HuH-7 (cell line): ENCODE measurements at places on chromosomes 7 and 10.

DNA sequence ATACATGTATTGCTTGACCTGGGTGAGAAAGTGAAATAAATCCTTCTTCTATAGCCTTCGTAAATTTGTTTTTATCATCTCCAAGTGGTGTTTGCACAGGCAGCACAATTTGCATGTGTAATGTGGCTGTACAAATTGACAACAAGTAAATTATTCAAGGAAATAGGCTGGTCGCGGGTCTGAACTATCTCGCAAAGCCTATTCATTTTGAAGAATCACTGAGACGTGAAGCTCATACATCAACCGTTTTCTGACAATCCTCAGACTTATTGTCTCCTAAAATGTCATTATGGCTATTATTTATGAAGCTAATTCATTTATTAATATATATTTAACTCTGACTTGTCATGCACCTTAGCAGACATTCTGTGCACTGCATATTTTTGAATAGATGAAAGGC, 16.2 kb upstream of the FAM204A start:
- DNase-seq, result no peak

GRCh38 chr10:50312464-50313437, 61.4 kb upstream of the ASAH2 start:
- DNase-seq, result no peak

DNA sequence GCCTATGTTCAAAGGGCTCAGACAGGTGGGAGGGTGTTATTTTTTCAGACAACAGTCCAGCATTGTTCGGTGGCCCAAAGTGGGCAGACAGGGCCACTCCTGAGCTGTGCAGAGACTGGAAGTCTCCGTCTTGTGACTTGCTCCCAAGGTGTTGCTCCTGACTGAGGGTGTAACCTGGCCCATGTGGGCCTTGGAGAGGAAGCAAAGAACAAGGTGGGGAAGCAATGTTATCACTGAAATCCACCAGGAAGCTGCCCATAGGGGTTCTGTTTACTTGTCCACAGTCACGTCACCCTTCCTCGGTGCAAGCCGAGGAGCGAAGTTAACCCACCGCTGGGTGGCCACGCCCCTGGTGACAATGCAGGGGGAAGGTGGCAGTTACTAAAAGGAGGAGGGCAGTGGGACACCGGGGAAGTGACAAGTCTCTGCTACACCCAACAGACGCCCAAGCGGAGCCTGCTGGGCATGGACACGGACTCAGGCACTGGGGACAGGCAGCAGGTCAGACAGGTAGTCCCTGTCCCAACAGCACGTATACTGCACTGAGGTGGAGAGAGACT, 311.6 kb upstream of the MKI67 start:
- DNase-seq, result no peak

DNA sequence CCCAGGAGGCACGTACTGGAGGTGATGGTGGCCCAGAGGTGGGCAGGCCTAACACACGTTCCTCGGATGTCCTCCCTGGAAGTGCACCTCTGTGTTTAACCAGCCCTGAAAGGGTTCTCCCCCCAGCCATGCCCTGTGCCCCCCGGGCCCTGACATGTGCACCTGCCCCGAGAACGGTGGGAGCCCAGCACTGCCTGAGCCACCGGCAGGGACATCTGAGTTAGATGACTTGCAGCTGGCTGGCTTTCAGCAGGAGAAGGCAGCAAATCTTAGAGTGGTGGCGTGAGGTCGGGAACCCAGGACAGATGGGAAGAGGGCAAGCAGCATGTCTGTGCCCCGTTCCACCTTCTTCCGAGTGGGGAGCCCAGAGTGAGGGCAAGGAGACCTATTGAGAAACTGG, 291.8 kb downstream of the TCERG1L start:
- no peak for DNase-seq

DNA sequence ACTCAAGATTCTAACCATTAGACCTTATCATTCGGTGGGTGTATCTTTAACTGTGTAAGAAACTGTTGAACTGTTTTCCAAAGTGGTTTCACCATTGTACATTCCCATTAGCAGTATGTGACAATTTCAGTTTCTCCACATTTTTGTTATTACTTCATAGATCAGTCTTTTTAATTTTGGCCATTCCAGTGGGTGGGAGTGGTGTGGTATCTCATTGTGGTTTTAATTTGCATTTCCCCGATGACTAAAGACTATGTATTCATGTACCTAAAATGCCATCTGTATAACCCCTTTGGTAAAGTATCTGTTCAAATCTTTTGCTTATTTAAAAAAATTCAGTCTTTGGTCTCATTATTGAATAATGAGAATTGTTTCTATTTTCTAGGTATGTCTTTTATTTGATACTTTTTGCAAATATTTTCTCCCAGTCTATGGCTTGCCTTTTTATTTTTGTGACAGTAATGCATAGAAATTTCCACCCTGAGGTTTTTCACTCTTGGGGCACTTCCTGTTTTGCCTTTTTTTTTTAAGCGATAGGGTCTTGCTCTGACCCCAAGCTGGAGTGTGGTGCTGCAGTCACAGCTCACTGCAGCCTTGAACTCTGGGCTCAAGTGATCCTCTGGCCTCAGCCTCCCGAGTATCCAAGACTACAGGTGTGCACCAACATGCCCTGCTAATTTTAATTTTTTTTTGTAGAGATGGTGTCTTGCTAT, 141.1 kb upstream of the ITGB1 start:
- no peak for DNase-seq

DNA sequence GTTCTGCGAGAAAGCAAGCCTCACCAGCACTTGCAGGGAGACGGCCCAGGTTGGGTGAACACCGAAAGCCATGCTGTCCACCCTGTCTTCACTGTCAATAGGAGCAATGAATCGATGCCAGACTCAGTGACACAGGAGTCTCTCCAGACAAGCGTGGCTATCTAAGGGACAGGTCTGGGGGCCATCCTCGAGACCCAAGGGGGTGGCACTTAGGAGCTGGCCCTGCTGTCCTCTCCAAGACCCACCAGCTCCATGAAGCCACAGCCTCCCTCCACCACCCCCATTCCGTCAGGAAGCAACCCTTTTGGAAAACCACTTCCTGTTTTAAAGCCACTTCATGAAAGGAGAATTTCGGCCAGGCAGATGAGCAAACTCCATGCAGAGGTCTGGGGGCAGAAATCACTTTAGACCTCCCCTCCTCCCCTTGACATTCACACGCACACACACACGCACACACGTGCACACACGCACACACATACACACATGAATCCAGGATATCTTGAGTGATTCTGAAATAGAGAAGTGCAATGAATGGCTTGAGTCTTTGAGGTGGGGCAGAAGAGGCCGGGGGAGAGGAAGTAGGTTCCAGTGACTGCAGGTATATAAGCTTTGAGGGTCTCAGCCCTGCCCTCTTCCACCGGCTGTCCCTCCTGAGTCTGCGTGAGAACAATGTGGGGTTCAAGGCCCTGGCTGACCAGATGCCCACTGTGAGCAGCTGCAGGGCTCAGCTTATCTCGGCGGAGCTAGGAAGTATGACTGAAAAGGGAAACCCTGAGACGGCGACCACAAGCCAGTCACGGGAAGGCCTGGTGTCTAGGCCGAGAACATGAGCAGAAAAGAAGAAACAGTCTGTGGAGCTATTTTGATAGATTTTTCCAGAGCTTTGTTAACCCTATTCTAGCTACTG, 25.0 kb downstream of the RGS10 start:
- no peak for DNase-seq

DNA sequence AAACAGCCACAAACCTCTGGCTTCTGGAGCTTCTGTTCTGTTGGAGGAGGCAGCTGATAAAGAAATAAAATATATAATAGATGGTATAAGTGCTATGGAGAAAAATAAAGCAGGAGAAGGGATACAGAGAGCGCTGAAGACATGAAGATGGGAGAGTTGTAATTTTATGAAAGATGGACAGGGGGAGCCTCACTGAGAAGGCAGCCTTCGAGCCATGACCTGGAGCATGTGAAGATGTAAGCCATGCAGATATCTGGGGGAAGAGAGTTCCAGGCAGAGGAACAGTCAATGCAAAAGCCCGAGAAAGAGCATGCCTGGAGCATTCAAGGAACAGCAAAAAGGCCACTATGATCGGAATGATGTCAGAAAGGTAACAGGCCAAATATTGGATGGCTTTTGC, 187.5 kb downstream of the KIAA1217 start:
- DNase-seq, result peak; percentile 36

GRCh38 chr10:48839809-48840679, 99.6 kb downstream of the LRRC18 start:
- DNase-seq, result no peak

DNA sequence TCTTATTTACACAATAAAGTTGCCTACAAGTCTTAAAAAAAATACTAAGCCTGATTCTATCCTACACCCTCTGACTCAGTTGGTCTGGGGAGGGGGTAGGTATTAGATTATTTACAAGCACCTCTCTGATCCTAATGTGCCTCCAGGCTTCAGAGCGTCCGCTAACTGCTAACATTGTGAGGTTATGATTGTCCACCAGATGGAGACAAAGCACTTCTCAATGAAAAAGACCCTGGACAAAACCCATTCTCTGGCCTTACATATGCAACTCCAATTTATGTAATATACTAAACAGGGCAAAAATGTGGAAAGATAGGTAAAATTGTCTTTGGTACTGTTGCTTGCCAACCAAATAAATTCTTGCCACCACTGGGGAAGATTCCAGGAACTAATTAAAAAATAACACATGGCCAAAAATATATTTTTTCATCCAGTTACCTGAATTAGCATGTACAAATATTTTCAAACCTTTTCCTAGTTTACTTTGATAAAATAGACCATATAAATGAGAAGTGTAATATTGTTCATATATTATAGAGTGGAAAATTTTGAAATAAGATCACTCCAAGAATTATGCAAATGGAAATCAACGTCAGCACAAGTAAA, 92.4 kb downstream of the KIF20B start:
- peak; percentile 36 for DNase-seq

GRCh38 chr10:89055159-89055558, 64.6 kb downstream of the FAS start:
- DNase-seq, result no peak

- no peak for DNase-seq
Measured at GRCh38 chr7:115230882-115231571, 309.1 kb downstream of the MDFIC start.

DNA sequence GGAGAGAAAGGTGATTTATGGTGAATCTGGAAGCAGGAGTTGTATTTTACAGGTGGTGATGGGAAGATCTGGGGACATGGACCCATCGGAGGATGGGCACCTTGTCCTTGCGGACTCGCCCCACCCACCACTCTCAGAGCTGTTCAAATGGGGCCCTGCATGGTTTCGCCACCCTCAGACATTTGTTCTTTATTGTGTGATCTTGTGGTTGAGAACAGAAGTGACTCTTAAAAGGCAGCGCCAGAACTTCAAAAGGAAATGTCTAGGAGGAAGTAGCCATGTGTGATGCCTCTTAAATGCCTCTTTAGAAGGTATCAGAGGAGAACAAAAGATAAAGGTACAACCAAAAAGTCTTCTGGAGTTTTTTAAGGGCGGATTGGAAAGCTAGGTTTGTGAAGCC, 205.7 kb downstream of the KIAA1217 start:
- no peak for DNase-seq

DNA sequence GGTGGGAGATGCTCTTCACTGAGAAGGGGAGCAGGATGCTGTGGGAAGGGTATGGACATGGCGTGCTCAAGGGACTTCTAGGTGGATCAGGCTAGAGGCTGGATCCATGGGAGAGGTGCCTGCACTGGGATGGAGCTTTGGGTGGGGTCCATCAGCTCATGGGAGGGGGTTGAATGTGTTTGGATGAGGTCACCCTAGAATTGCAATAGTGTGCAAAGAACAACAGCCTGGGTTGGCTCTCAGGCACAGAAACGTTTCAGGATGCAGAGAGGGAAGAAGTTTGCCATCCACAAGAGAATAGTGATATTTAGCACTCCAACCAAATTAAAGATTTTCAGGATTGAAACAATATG, 66.1 kb downstream of the SNX10 start:
- no peak for DNase-seq

DNA sequence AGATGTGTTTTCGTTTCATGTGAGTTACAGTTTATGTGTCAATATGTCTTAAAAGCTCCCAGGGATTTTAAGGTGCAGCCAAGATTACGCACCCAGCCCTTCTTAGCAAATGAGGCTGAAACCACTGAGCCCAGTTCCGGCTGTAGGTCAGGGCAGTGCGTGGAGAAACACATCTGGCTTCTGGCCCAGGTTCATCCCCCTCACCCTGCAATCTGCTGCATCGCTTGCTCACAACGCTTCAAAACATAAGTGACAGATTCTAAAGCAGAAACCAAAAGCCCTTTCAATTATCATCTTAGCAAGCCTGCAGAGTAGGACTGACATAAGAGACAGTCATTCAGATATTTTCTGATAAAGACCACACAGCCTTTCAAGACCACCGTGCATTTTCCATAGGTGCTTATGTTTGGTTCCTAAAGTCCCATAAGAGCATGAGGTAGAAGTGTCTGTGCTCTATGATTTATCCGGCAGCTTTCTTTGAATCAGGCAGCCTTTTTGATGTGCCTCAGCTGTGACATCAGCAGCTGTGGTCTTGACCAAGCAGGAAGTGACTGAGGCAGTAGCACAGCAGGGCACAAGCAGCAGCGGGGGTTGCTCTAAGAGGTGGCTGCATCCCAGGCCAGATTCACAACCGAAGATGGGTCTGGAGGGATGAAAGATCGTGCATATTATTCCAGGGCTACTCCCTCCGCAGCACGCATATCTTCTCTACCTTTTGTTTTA, 72.1 kb upstream of the LYZL2 start:
- no peak for DNase-seq

DNA sequence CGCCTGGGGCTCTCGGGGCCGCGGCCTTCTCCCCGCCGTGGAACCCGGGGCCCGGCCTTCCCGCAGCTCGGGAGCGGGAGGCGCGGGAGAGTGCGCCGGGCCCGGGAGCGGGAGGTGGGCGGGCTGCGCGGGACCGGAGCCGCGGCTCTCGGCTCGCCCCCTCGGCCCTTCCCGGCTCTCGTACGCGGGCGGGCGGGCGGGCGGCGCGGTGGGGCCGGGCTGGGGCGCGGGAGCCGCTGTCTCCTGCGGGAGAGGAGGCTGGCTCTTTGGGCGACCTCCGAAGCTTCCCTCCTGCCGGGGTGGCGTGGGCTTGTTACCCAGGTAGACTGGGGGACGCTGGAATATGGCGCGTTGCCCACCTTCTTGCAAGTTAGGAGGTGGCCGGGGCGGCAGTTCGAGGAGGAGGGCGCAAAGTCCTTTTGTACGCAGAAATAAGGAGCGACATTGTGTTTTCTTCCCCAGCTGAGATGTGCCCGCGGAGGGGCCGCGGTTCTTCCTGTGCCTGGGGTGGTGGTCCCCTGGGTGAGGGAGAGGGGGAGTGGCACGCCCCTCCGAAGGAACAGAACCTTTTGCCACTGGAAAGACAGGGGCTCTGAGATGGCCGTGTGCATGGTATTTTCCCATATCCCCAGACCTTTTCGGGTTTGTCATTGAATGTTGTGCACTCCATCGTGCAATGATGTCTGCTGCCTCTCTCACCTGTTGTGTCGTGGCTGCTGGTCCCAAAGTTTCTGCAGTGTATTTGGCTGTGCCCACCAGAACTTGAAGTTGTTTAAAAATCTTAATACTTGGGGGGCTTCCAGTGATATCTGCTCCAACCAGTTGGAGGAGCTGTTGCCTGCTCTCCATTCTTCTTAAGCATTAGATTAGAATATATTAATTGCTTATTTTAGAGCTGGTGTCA, 844 bp downstream of the NRF1 start:
- DNase-seq, result no peak
